ENCODE measurements at places on chromosomes 4 and X.

GRCh38 chr4:2266181-2266580, 4.3 kb upstream of the MXD4 start:
- ATAC-seq: no peak

DNA sequence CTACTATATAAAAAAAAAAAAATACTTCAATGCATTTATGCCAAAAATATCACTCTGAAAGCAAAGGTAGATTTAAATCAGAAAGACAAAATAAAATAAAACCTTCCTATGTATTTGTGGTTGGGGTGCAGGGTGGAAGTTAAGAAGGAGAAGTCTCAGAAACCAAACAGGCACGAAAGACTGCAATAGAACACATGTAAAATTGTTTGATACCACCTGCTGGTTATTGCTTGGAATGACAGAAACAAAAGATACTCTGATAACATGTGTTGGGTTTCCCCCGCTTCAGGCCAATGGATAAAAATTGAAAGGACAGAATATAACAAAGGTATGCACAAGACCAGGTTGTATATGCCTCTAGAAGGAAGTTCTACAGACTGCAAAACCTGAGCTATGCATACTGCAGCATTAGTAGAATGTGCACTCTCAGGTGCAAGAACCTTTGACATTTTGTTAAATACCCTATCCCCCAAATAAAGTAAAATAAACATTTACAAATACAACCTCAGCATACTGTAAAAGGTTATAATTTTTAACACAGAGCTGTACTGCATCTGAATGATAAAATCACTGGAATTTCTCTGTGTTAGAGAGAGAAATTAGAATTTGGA, 118.8 kb downstream of the GABRA2 start:
- ATAC-seq: no peak

DNA sequence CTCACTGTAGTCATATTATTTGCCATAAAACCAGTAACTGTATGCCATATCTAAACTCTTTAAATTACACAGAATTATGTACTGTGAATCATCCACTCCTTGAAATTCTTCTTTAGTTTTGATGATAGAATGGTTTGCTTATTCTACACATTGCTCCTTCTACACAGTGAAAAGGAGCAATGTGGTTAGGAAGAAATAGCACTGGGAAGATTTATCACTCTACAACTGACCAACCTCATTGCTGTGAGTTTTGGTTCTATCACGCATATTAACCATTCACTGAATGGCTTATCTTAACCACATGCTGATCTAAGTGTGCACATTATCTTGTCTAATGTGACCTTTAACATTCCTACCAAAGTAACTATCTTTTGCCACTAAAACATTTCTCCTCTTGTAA, 415.7 kb upstream of the NDST4 start:
- no peak for ATAC-seq

GRCh38 chr4:56531149-56531770, 25.7 kb downstream of the ARL9 start:
- ATAC-seq: no peak

GRCh38 chr4:180060159-180060889, 2182.9 kb upstream of the TENM3 start:
- no peak for ATAC-seq

Data from activated T-helper 17 cell treated with anti-CD3 and anti-CD28 coated beads, Interleukin-2, amount 50 U/mL, for 72 hours (primary cell).